ENCODE measurements at places on chromosomes 7 and 10.

DNA sequence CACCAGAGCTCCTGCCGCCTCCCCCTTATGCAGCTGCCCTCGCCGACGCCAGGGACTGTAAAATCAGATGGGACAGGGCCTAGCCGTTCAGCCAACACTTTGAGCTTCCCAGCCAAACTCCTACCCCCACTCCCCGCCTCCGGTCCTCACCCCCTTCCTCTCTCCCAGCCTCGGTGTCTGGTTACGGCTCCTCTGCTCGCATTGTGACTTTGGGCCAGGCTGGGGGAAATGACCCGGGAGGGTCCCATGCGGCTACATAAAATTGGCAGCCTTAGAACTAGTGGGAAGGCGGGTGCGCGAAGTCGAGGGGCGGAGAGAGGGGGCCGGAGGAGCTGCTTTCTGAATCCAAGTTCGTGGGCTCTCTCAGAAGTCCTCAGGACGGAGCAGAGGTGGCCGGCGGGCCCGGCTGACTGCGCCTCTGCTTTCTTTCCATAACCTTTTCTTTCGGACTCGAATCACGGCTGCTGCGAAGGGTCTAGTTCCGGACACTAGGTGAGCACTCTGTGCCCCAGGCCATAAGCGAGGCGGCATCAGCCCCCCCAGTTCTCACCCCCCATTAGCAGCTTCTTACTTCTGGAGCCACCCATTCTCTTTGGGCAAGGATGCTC, at the start of gene KAZALD1:
Gene KAZALD1, plus strand, starts transcription at position 366 of the 608 bp plus-strand sequence. CDS start 604 bp downstream, outside the sequence.
- DNase-seq: no peak

- peak; percentile 17 for DNase-seq
Observed at GRCh38 chr10:103921750-103922195, 3.8 kb upstream of the STN1 start.

GRCh38 chr7:117110480-117111315, 157.4 kb downstream of the ST7 start:
- DNase-seq: no peak

DNA sequence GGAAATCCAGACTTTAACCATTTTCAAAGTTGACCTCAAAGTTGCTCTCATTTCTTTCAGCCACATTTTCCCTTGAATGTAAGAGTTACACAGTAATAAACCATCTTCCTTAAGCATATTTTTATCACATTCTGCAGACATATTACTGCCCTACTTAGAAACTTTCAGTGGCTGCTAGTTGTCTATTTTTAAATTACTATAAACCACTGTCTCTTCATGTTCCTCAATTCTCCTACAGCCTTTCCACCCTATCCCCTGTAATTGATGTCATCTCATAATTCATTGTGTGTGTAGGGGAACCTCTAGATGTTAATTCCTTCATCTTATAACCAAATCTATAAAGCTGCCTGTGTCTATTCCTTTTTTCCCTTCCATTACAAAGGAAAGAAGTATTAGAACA, 78.1 kb upstream of the STRIP2 start:
- no peak for DNase-seq

DNA sequence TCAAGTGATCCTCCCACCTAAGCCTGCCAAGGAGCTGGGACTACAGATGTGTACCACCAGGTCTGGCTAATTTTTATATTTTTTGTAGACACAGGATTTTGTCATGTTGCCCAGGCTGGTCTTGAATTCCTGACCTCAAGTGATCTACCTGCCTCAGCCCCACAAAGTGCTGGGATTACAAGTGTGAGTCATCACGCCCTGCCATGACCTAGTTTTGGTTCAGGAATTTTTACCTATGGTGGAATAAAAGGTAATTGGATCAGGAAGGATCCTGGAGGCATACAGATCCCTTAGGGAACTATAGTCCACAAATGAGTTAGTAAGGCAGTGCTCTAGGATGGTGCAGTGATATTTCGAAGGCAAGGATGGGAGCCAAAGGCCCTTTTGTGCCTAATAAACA, 717.9 kb downstream of the PHTF2 start:
- no peak for DNase-seq

GRCh38 chr10:3652886-3653285, 132.1 kb downstream of the KLF6 start:
- DNase-seq: no peak

- no peak for DNase-seq
Observed at GRCh38 chr7:91835826-91836368, 44.6 kb downstream of the MTERF1 start.

GRCh38 chr7:36723951-36724664, at the start of gene AOAH:
Gene AOAH (minus strand): TSS chr7:36724494. CDS start chr7:36724148, 346 bp downstream.
- DNase-seq: peak; percentile 61

DNA sequence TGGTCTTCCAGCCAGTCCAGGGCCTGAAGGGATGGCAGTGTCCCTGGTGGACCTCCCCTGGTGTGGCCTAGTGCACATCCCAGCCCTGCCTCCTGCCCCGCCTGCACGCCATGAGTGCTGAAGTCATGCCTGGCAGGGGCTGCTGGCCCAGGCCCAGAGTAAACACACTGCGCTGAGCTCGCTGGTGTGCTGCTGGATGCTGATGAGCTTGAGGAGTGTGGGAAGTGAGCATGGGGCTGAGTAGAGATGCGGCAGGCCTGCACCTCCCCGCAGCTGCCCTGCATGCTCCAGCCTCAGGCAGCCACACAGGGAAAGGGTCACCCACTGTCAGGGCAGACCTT, 43.2 kb downstream of the HTRA1 start:
- no peak for DNase-seq

- DNase-seq: no peak
Observed at GRCh38 chr7:92517631-92518030, 10.7 kb downstream of the PEX1 start.

- no peak for DNase-seq
Observed at GRCh38 chr7:51308265-51308664, 8.3 kb downstream of the COBL start.

DNA sequence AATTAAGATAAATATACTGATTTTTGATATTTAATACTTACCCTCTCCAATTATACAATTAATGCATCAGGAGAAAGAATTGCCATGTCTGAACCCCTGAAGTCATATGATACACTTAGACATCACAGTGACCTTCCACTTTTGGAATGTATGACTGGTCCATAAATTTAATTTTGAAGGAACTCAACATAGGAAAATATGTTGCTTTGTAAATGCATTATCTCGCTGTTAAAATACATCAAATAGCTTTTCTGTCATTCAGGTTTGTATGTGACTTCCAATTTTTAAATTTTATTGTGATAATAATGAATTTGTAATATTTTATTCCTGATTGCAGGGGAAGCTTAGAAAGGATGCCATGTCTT, 631.9 kb upstream of the ANKRD30A start:
- no peak for DNase-seq

- DNase-seq: no peak
Observed at GRCh38 chr10:88004451-88004850, 141.0 kb downstream of the PTEN start.
